Left lung (tissue), 14 donors: ENCODE measurements at places on chromosomes 4 and X. TPM values are rescaled to one million over a fixed set of nuclear protein-coding genes. Genes with fewer than 3 reads are reported as not detected.

The MAGEB10 gene
- not detected for total RNA-seq

The HTN3 gene
- not detected for total RNA-seq

The DCHS2 gene
- 0.13 TPM for total RNA-seq

The RAB41 gene
- not detected for total RNA-seq

The RHOXF2 gene
- total RNA-seq: not detected
